ENCODE measurements at places on chromosomes 7 and 10. TPM values are rescaled to one million over a fixed set of nuclear protein-coding genes. Genes with fewer than 3 reads are reported as not detected.

The ENKUR gene
- not detected for total RNA-seq

The FEZF1 gene
- not detected for total RNA-seq

The DOCK1 gene
- 1.5 TPM for total RNA-seq

The DRGX gene
- total RNA-seq = not detected

The CREB5 gene
- total RNA-seq = not detected

The CNPY1 gene
- total RNA-seq = not detected

The UCMA gene
- total RNA-seq = not detected
